ENCODE measurements at places on chromosomes 11 and 22.

DNA sequence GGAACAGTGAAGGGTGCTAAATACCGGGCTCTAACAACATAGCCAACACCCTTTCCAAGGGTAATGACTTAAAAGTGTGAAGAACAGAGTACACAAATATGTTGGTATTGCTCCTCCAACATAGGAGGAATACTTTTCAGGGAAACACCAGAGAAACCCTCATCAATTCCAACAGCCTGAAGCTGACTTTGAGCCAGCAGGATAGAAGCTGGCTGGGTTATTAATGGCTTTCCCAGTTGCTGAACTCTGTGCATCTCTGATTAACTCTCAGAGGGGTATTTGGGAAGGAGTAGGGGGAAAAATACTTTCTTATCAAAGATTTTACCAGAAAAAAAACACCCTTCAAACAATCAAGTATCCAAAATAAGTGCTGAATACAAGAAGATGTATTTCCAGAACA, 95.6 kb downstream of the AMBRA1 start:
- no peak for DNase-seq

DNA sequence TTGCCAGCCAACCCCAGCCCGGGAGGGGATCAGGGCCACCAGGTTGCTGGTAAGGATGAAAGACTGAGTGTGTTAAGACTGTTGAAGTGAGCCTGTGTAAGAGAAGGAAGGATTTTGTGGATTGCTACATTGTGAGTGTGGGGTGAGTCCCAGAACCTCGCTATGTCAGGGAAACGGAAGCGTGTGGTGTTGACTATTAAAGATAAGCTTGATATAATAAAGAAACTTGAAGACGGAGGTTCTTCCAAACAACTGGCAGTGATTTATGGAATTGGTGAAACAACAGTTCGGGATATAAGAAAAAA, 627 bp downstream of the JRKL start:
- DNase-seq: no peak

- no peak for DNase-seq
These were observed 186.4 kb downstream of the BLID start for GRCh38 chr11:121929581-121929980.

GRCh38 chr22:27825174-27825573, 23.6 kb upstream of the MN1 start:
- DNase-seq: no peak

DNA sequence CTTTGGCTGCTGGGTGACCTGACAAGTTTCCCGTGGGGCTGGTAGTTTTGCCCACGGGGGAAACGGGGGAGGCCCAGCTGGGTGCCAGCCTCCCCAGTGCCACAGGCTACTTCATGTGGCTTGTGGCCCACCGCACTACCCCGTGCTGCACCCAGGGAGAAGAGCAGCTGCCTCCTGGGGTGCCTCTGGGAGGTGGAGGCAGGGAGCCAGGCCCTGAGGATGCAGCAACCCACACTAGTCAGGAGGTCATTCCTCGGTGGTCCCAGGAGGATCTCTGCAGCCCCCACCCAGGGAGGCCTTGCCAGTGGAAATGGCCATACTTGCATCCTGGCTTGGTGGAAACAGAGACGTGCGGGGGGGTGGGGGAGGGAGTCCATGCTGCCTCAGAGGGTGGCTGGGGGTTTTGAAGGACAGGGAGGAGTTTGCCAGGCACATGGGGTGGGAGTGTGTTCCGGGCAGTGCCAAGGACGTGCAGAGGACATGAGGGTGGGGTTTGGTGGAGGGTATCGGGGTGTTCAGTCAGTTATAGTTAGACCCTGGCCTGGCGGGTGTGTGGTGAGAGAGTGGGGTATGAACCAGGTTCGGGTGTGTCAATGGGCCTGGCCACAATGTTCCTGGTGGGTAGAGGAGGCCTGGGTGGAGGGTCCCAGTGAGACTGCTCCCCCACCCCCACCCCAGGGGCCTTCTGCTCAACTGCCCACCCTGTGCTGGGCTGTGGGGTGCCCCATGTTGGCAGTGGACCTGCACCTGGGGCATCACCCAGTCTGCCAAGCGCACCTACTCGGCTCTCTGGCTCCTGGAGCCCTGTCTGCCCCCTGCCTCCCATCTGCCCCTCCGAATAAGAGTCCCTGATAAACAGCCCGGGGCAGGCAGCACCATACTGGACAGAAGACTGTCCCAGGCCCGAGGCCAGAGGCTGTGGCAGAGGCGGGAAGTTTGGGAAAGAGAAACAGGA, 3.8 kb downstream of the PIM3 start:
- DNase-seq: no peak

GRCh38 chr11:102168481-102168880, 58.2 kb downstream of the YAP1 start:
- no peak for DNase-seq

DNA sequence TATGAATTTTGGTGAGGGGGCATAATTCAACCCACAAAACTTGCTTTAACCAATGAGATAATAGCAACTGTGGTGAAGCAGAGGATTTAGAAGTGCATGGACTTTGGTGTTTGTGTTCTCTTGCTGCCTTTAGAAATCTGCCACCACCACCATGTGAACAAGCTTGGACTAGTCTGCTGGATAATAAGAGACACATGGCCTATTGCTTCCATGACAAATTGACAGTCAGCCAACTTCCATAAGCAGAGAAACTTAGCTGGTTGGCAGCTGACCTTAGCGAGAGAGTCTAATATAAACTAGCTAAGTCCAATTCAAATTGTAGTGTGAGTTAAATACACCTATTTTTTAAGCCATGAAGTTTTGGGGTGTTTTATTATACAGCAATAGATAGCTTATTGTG, 482.1 kb upstream of the ANO5 start:
- no peak for DNase-seq

GRCh38 chr11:66289548-66290329, 796 bp upstream of the YIF1A start:
- DNase-seq: no peak
